ENCODE measurements at places on chromosomes 16 and 17. TPM values are rescaled to one million over a fixed set of nuclear protein-coding genes. Genes with fewer than 3 reads are reported as not detected.

- no peak for DNase-seq
These were observed 25.4 kb downstream of the RANBP10 start for GRCh38 chr16:67780847-67781564.

Gene KRTAP4-4
- total RNA-seq, result not detected

DNA sequence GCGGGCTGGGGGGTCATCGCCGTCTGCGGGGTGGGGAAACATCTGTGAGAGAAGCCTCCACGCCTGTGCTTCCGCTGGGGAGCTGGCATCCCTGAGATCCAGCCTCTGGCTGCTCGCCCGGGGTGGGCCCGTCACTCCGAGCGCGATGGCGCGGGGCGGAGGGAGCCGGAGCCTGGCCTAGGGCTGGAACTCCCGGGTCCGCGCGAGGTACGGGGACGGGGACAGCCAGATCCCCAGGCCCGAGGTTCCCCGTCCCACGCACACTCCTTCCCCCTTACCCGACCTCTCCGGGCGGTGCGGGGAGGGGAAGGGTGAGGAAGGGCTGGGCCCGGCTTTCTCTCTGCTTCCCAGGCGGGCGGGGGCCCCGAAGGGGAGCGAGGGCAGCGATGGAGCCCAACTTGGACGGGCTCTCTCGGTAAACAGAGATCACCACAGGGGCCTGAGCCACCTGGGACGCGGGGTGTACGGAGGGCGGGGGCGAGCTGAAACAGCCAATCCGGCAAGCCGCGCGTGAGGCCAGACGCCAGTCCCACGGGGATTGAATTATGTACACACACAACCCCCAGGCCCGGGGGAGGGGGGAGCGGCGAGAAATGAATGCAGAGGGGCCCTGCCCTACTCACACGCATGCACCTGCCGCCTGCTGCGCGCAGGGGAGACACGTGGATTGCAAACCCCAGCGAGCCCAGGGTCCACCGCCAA, at the start of gene SLC16A11:
TSS of gene SLC16A11 (minus strand) at position 596 of the 702 bp plus-strand sequence. CDS start at position 17, 579 bp downstream.
- no peak for DNase-seq

Gene CLEC18B
- 0.38 TPM for total RNA-seq

- DNase-seq, result no peak
These were observed 18.5 kb upstream of the TOB1 start for GRCh38 chr17:50884439-50885311.

DNA sequence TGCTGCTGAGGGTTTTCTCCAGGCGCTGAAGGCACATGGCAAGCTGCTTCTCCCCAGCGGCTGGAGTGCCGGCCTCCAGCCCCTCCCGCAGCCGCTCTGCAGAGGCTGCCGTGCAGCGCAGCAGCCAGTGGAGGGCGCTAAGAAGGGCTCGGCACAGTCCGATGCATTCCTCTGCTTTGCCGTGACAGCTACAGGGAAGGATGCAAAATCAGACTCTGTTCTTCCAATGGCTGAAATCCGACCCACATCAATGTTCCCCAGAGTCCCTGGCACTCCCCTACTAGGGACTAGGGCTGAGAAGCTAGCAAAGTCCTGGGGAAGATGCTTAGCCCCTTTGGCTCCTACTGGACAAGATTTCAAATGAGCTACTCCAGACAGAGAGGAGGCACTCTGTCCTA, 19.0 kb downstream of the MED24 start:
- DNase-seq, result no peak

DNA sequence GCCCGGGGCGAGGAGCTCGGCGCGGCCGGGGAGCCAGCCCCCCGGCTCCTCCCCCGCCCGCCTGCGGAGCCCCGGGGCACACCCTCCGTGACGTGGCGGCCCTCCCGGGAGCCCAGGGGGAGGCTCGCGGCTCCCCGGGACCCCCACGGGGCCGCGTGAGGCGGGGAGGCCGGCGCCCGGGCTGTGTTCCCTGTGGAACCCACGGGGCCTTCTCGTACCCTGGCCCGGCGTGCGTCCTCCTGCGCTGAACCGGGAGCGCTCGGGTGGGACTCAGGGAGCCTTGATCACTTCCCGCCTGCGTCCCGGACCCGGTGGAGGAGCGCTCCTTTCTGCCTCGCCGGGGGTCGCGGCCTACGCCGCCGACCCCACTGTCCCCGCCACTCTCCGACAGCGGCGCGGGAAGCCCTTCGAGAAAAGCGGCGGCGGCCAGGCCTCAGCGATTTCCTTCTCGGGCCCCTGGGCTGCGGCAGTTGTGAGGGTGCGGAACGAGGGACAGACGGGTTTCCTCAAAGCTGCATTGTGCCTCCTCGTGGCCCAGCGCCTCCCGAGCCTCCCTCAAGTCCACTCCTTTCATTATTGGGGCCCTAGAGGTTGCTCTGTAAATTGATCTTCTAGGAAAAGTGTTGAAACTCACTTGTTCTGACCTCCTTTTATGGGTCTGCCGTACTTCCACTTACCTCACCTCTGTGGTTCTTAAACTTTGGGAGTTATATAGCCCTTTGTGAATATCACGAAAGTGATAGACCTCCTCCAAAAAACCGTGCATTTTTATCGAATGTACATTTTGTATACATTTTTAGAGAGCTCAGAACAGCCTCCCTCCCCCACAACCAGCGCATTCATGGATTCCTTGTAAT, 597 bp downstream of the LIG3 start:
- DNase-seq, result peak; percentile 92

Gene TPPP3
- total RNA-seq, result 9.6 TPM

DNA sequence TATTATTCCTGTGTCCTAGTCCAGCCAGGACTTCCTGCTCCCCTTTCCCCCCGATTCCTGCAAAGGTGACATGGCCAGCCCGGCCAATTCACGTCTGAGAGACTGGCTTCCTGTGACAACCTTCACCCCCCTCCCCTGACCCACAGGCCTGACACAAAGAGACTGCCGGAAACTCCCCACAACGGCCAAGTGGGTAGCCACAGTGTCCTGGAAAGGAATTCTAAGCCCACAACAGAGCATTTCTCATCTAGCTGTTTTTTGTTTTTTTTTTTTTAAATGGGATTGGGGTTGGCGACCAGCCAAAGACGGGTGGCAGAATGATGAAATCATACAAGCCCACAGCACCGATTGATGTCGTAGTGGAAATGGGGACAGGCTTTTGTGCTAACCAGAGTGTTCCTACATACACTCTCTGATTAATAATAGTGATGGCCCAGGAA, 2.8 kb upstream of the XAF1 start:
- peak; percentile 89 for DNase-seq

Gene ODAD4
- 0.54 TPM for total RNA-seq

Gene P2RX5
- total RNA-seq, result 37.9 TPM

Gene PPP1R1B
- total RNA-seq, result 1.2 TPM

- DNase-seq, result no peak
These were observed 32.4 kb downstream of the CLTC start for GRCh38 chr17:59652119-59652518.
